ENCODE measurements at places on chromosomes 13 and 19.
A peak's percentile ranks its signal among the peaks of the same experiment; 100 is the strongest.

DNA sequence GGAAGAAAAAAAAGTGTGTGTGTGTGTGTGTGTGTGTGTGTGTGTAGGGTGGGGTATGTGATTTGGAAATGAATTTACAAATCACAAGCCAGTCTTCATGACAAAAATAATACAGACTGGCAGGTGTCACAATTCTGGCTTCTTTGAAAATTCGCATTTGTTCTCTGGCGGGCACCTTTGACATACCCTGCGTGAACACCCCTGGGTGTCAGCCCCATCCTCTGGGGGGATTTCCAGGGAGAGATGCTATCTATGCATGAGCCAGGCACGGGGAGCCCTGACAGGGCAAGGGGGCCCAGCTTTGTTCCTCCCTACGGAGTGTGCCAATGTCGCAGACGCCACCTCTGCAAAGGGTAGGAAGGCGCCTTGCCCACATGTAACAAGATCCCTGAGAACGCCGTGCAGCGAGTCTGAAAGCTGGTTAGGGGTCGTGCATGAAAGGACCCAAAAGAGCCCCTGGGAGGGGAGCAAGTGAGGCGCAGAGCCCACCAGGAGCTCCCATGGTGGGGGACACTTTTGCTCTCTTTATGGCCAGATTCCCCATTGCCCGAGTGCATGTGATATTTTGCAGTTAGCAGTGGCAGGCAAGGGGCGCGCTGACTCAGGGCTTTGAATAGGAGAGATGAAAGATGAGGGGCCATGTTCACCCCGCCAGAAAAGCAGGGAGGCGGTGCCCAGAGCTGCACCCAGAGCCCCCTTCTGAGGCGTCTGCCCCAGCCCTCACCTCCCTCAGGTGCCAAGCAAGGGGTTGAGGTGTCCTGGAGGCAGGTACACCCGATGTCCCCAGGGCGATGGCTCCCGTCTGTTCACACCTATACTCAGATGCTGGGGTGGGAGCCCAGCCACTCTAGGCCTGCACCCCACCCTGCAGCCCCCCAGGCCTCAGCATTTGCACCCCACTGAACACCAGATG is 45.3 kb downstream of the KLF2 start:
- peak; percentile 33 for DNase-seq

DNA sequence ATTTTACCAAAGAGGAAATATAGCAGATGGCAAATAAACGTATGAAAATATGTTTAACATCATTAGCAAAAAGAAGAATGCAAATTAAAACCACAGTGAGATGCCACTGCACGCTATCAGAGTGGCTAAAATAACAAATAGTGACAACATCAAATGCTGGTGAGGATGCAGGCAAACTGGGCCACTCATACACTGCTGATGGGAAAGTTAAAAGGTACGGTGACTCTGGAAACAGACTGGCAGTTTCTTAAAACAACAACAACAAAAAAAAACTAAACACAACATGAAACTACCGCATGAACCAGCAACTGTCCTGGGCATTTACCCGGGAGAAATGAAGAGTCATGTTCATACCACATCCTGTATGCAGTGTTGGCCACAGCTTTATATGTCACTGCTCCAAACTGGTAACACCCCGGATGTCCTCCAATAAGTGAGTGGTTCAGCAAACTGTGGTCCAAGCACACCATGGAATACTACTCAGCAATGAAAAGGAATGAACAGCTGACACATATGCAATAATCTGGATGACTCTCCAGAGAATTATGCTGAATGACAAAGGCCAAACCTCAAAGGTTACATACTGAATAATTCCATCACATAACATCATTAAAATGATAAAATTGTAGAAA is 22.3 kb downstream of the EPS15L1 start:
- no peak for DNase-seq

GRCh38 chr13:80903911-80904310 is 563.0 kb upstream of the SPRY2 start:
- no peak for DNase-seq

- DNase-seq, result no peak
Observed at GRCh38 chr19:21751384-21751783, 16.0 kb downstream of the ZNF100 start.

DNA sequence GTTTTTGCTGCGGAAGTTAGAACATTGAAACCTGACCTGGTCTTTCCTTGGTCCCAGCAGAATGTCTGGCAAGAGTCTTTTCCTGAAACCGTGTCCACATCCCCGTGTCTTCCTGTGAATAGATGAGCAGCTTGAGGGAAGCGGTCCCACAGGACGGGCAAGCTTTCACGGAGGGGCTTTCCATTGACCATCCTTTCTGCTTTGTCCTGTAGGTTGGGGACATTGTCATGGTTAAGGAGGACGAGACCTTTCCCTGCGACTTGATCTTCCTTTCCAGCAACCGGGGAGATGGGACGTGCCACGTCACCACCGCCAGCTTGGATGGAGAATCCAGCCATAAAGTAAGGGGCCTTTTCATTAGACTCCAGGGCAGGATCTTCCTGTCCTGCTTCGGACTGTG is 126.0 kb downstream of the ATP11A start:
- DNase-seq, result no peak

DNA sequence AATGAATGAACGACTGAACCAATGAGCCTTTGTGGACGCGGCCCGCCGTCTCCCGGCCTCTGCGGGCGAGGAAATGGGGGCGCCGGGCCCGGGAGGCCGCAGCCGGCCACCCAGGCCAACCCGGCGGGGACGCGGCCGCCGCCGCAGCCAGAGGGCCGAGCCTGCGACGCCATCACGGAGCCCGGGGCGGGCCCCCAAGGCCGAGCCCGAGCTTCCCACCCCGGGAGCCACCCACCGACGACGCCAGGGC is 216 bp downstream of the SUGP2 start:
- DNase-seq, result no peak

- DNase-seq, result no peak
Observed at GRCh38 chr13:51539887-51540286, 44.4 kb upstream of the WDFY2 start.

GRCh38 chr19:11539495-11540365 is 1.1 kb downstream of the CNN1 start:
- DNase-seq, result no peak

DNA sequence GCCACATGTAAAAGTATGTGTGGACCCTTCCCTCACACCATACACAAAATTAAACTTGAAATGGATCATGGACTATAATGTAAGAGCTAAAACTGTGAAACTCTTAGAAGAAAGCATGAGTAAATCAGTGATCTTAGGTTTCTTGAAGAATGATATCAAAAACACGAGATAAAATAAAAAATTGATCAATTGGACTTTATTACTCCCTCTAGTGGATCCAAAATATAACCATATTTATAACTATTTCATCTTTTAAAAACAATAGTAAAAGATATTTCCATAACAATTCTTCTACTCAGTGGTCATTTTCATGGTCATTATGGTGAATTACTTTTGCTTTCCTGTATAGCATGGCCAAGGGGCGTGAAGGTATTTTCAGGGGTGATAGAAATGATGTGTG is 174.6 kb upstream of the LSM14A start:
- no peak for DNase-seq

DNA sequence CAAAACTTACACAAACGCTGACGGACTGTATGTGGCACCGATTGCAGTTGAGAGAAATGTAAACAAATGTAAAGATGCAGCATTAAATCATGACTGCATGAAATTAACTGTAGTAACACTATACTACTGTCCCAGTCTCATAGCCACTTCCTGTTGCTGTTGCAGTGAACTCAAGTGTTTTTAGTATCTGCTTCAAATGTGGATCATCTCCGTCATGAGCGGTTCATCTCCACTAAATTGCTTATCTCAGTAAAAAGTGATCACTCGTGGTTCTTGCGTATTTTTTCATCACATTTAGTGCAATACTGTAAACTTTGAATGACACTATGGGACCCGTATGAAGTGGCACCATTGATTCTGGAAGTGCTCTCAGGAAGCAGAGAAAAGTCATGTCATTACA is 60.3 kb upstream of the RNF113B start:
- DNase-seq, result no peak

DNA sequence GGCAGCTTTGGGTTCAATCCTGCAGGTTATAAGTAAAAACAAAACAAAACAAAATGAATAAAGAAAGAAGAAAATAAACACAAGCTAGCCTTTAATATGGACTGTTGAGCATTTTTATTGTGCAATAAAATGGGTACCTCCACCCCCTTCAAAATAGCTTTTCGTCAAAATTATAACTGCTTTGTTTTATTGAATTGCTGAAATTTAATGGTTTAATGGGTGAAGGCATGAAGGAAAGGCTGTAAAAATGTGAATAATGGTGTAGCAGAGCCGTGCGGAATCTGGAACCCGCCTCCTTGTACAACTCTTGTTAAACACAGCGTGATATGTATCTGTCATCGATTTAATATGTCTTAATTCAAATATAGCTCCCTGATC is 2.2 kb upstream of the ZIC5 start:
- DNase-seq, result no peak

GRCh38 chr13:53214433-53214832 is 185.8 kb downstream of the OLFM4 start:
- no peak for DNase-seq

- DNase-seq, result no peak
Observed at GRCh38 chr19:51503896-51504295, 2.3 kb upstream of the SIGLEC12 start.

GRCh38 chr13:76829572-76830327 is 56.5 kb downstream of the KCTD12 start:
- no peak for DNase-seq

DNA sequence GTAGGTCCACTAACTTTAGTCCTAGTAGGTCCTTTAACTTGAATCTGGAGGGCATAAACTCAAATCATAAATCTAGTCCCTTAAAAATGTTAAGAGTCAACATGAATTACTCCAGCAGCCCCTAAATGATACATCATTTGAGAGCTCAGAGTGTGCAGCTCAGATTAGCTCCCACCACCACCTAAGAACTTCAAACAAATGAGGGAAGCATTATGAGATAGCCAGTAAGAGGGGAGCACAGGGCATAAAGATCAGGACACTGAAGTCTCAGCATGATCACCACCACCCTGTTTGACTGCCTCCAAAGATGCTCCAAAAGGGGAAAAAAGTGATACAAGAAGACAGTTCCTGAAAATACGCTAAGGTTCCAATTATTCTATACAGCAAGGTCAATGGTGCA is 5.7 kb downstream of the PROSER1 start:
- no peak for DNase-seq

DNA sequence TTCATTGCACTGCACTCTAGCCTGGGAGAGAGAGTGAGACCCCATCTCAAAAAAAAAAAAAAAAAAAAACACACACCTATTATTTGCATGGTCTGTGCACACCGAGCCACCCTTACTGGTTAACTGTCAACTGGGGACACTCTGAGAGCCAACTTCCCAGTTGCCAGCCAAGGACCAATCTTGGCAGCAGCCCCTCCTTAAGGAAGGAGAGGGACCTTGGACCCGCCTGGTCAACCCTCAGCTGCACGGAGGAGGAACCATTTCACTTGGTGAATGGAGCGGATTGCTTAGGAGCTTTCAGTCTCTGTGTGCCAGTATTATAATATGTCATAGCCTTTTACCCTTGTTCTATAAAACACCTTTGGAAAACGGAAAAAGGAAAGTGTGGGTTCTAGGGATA is 24.9 kb downstream of the MICOS13 start:
- no peak for DNase-seq

DNA sequence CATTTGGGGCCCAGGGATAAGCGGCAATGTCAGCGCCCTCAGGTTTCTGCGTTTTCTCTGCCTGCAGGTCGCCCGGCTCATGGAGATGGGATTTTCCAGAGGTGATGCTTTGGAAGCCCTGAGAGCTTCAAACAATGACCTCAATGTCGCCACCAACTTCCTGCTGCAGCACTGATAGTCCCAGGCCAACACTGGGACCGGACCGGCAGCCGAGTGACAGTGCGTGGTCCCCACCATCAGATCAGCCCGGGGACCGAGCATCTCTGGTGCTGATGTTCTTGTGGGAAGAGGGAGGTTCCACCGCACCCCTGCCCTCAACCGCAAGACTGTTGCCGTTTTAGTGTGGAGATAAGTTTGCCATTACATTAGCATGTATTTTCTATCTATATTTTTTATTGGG is 78.0 kb upstream of the GPR183 start:
- DNase-seq, result no peak

GRCh38 chr19:2252055-2252796 is 3.1 kb downstream of the AMH start:
- DNase-seq, result no peak

GRCh38 chr19:23054456-23054855 is 51.5 kb upstream of the ZNF728 start:
- no peak for DNase-seq

DNA sequence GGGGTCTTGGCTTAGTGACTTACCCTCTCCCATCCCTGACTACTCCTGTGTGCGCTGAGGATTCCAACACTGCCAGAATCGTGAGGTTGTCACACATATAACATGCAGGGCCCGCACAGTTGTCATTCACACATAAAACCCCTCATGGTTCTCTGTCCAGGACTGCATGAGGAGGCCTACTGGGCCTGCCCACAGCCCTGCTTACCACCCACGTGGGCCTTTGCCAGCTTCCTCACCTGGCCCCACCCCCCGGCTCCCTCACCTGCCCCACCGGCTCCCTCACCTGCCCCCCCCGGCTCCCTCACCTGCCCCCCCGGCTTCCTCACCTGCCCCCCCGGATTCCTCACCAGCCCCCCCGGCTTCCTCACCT is 197.2 kb downstream of the TEX29 start:
- no peak for DNase-seq

GRCh38 chr13:60282186-60282585 is 114.8 kb upstream of the TDRD3 start:
- no peak for DNase-seq

- DNase-seq, result no peak
Observed at GRCh38 chr13:114047358-114047881, 73.5 kb upstream of the C13orf46 start.

GRCh38 chr19:18379803-18380747 is 5.9 kb upstream of the GDF15 start:
- no peak for DNase-seq

DNA sequence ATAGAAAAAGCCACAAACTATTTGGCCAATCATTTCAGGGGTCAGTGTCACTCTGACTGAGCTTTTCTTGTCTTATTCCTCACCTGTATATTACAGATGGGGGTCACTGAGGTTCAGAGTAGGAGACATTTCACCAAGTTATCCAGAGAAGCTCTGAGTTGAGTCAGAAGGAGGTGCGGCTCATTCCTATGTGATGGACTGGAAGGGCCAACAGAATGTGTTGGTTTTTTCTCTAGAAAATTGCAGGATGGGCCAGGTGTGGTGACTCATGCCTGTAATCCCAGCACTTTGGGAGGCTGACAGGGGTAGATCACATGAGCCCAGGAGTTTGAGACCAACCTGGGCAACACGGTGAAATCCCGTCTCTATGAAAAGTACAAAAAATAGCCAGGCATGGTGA is 24.5 kb upstream of the ZNF83 start:
- no peak for DNase-seq

GRCh38 chr19:49840736-49841249 is 10.2 kb upstream of the PTOV1 start:
- DNase-seq, result no peak

- no peak for DNase-seq
Observed at GRCh38 chr19:58274771-58275201, 4.0 kb upstream of the ZNF8 start.

GRCh38 chr13:97307882-97308624 is 85.9 kb downstream of the MBNL2 start:
- no peak for DNase-seq

- DNase-seq, result no peak
Observed at GRCh38 chr19:55472463-55472862, 4.0 kb upstream of the ZNF628 start.

- no peak for DNase-seq
Observed at GRCh38 chr19:47495478-47496372, 11.7 kb upstream of the KPTN start.
